ENCODE measurements at places on chromosomes 11 and 22.

DNA sequence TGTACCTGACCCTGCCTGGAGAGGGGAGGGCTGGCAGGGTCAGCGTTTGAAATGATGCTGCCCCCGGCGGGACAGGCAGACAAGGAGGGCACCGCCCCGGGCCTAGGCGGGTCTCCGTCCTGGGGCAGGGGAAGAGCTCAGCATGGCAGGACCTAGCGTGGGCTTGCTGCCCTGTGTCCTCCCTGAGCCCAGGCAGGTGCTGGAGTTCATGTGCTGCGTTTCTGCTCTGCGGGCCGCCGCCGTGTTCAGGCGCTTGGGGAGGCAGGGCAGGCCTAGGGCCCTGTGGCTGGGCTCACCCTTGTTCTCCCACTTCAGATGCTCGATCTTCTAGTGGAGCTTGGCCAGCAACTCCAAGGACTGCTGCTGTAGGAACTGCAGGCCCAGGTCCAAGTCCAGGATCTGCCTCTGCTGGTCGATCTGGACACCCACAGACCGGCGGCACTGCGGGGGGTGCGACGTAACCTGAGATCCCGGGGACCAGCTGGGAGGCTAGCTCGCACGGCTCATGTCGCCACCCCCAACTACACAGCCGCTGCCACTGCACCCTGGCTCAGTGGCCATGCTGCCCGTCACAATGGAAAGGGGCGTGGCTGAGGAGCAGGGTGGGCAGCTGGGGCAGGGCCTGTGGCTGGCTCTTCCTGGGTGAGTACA is 84.4 kb downstream of the MED15 start:
- DNase-seq, result no peak

DNA sequence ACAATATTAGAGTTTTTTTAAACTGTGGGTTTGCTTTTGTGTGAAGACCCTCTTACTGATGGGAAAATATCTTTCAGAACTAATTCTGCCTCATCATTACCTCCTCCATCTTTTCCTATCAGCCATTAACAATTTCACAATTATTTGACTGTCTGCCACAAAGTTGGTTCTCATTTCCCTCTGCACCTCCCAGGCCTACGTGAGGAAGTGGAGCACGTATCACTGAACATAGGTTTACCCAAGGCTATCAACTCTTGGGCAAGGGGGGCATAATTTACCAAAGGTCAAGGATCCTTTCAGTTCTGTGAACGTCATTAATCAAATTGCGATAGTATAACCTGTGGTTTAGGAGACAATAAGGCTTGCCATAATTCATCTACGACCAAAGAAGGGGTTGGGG is 60.0 kb downstream of the LIF start:
- DNase-seq, result no peak

DNA sequence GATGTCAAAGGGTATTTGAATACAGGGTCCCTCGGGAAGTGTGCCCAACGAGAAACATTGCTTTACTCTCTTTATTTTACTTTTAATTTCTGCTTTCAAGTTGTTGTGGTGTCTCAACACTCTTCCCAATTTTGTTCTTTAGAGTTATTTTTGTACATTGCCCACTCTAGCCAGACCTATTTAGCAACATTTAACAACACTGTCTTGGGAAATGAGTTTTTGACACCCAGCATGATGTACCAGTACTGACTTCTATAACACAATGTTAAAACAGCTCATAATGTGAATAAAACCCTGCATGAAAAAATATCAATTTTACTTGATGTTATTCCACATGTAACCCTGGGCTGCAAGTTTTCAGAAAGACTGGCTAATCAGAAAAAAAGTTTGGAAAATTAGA is 350.2 kb upstream of the PITPNB start:
- no peak for DNase-seq

DNA sequence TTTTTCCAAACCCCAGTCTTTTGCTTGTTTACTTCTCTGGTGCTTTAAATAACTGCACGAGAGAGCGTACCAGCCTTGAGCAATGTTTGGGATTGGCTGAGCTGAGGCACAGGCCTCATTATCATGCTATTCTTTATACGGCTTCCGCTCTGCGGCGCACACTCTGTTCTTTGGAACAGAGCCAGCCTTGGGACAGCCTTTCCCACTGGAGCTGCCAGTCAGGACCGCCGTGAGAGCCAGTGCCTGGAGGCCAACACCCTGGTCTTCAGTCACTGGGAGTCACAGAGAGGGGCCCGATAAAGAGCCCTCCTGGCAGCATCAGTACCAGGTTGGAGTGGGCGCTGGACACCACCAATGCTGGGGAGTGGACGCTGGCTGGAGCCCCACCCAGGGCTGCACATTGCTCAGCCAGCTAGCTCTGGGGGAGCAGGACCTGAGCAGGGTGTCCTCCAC is 125.6 kb downstream of the BCR start:
- DNase-seq, result no peak

GRCh38 chr22:50145721-50146438 is 24.7 kb upstream of the PANX2 start:
- no peak for DNase-seq

DNA sequence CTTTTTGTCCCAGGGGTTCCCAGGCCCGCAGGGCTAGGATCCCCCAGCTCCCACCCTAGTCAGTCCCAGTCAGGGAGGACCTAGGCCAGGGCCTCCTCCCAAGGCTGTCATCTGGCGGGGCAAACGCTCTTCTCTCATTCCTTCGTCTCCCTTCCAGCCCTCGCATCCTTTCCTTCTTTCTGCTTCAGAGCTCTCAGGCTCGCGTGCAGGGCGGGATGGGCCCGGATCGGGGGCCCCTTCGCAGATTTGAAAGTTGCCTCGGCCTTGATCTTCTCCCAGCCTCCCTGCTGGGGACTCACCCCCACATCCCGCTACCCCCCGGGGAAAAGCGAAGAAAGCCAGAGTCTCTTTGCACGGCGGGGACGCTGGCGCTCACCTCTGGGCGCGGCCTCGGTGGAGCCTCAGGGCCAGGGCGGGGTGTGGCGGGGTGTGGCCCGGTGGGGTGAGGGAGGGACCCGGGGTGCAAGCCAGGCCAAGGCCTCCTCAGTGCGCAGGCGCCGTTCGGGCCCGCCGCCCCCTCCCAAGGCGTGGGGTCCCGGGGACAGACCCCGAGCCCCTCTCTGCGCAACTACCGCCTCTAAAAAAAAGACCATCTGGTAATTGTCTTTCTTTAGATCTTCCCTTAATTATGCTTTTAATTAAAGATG is 14.8 kb upstream of the PAX6 start:
- no peak for DNase-seq

GRCh38 chr22:48944751-48945620 is 882.7 kb downstream of the BRD1 start:
- DNase-seq, result no peak

DNA sequence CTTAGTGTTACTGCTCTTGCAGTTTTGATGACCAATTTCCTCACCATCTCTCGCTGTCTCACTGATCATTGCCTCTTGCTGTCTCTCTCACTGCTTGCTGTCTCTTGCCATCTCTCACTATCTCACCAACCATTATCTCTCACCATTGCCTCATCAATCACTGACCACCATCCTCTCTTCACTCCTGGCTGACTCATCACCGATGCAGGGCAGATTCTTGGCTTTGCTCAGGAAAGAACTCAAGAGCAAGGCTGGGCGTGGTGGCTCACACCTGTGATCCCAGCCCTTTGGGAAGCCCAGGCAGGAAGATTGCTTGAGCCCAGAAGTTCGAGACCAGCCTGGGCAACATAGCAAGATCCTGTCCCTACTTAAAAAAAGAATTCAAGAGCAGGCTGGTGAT is 66.3 kb upstream of the SYN3 start:
- no peak for DNase-seq

GRCh38 chr11:99522467-99523173 is 501.9 kb downstream of the CNTN5 start:
- no peak for DNase-seq

GRCh38 chr11:69131644-69132300 is 24.0 kb upstream of the SMIM38 start:
- DNase-seq, result no peak

- no peak for DNase-seq
Measured at GRCh38 chr22:44142421-44143104, 38.2 kb upstream of the PARVG start.

DNA sequence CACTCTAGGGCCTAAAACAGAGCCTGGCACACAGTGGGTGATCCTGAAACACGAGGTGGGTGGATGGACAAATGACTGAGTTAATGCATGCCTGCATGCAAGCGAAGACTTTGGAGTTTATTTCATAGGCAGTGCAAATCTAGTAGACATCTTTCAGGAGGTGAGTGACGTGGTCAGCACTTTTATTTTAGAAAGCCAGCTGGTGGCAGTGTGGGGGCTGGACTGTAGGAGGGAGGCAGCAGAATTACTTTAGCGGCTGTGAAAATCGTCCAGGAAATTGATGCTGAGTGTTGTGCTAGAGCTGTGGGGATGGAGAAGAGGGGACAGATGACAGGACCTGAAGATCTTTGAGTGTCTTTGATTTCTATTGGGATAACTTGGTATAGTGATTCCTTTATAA is 47.1 kb downstream of the BMAL1 start:
- no peak for DNase-seq

- DNase-seq, result no peak
Measured at GRCh38 chr11:57057561-57057960, 68.8 kb downstream of the OR5AK2 start.

DNA sequence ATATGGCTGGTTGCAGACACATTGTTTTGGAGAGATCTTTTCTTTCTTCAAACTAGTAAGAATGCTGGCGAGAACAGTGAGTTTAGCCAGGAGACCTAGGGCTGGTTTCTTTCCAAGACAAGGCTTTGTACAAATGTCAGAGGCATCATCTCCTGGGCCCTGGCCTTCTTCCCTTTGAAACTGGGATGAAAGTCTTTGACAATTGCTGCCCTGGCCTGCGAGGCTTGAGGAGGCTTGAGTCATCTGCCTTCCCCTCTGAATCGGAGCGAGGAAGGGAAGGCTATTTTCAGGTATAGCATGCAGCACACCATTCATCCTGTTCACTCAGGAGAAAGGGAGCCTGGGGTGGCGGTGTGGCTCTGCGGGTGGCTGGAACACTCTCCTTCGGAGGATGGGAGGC is 21.5 kb upstream of the PARVG start:
- DNase-seq, result no peak

DNA sequence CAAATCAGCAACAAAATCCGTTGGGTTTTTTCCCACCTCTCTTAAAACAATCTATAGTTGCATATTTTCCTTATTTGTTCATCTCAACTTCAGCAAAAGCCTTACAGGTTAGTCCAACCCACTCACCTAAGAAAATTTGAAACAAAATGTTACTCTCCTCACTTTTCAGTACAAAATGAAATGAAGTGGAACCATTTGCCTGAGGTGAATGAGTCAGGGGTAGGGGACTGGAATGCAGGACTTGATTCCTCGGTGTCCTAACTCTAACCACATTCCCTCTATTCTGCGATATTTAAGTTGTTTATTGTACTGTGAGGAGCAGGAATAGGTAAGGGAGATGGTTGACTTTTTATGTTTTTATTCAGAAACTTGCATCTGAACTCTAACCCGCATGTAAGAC is 16.4 kb downstream of the ATP5MG start:
- DNase-seq, result no peak

- no peak for DNase-seq
Measured at GRCh38 chr11:101872171-101872882, 42.5 kb upstream of the CEP126 start.

DNA sequence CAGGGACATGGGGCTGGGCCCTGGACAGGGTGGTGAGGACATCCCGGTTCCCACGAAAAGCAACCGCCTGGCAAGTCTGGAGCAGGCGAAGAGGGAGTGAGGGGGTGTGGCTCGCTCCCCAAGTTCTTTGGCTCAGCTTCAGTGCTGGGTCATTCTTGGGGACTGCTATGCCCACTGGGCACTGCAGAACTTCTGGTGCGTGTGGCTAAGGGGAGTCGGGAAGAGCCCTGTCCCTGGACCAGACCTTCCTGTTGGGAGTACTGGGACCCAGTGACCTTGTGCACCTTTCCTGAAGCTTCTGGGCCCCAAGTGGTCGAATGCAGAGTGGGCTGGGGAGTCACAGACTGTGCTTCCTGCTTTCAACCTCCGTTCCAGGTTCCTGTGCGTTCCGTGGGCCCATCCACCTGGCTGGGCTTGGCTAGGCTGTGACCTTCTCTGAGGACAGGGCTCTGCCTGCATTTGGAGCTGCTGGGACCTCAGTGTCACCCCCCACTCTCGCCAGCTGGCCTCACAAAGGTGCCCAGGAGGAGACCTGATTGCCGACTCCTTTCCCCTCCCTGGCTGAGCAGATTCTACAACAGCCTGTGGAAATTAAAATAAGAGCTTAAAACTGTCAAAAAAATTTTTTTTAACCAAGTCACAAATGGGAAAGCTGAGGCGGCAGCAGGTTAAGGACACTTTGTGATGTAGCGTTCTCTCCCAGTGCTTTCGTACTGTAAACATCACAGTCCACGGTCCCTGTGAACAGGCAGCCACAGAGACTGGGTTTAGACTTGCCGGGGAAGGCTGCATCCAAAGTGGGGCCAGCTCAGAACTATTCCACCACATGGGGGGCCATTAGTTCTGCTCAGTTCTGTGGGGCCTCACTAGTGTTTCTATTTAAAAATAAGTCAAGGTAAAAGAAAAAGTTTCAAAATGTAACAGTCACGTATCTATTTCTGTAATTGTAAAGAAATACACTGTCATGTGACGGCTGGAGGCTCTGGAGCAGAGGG is 63.8 kb upstream of the WNT7B start:
- DNase-seq, result no peak

- DNase-seq, result no peak
Measured at GRCh38 chr11:62816557-62816956, 11.3 kb upstream of the NXF1 start.

GRCh38 chr11:44623341-44623730 is 57.9 kb downstream of the CD82 start:
- no peak for DNase-seq

DNA sequence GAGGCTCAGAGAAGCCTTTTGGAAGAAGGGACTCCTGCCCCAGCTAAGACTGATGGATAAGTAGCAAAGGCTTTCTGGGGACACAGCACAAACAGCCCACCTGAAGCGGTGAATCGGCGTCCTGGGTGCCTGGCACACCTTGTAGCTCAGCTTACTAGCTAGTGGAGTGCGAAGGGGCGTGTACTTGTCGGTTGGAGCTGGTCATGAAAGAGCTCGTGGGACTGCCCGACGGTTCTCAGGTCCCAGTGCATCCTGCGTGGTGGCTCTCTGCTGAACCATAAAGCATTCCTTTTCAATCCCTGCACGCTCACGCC is 690 bp upstream of the UVRAG start:
- no peak for DNase-seq

- DNase-seq, result no peak
Measured at GRCh38 chr11:18958221-18958910, 19.2 kb upstream of the MRGPRX1 start.

- no peak for DNase-seq
Measured at GRCh38 chr22:21014726-21015465, at the start of gene P2RX6. Gene P2RX6, plus strand, starts transcription at chr22:21015165. Its CDS starts 10 bp downstream, at chr22:21015175.

DNA sequence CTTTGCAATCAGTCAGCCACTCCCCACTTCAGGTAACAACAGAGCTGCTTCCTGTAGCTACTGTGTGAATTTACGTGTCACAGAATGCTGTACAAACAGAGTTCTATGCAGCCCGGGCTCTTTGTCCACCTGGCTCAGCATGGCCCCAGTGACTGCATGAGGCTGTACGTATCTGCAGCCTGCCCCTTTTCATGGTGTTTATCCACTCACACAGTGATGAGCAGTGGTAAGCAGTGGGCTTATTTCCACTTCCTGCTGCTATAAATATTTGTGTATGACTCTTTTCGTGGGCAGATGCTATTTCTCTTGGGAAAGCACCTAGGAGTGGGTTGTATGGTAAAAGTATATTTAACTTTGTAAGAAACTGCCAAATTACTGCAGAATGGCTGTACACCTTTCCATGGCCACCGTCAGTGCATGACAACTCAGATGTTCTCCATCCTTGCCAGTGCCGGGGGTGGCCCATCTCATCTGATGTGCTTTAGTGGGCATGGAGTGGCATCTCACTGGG is 43.3 kb downstream of the MYEOV start:
- no peak for DNase-seq
